ENCODE measurements at places on chromosomes 6 and 20.

DNA sequence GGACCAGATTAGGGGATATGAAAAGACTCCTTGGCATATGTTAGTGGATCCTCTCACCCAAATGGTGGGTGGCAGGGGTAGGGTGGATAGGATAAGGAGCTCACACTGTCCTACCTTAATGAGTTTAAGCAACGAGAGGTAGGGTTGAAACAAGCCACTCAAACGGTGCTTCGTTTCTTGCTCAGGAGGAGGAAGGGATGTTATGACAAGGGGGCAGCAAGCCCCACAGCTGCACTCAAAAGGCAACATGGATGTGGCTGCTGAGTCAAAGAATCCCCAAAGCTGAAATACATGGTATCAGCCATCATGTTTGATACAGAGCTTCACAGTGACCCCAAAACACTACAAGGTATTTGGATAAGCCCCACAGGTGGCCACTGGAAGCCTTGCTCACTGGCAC, 8.4 kb upstream of the IDH3B start:
- DNase-seq, result no peak

- no peak for DNase-seq
Observed at GRCh38 chr20:32920530-32921298, 62.0 kb downstream of the EFCAB8 start.

- DNase-seq, result no peak
Observed at GRCh38 chr6:98516206-98516605, 318.2 kb upstream of the POU3F2 start.

GRCh38 chr6:136647363-136647852, 97.2 kb upstream of the MAP7 start:
- DNase-seq, result no peak

GRCh38 chr6:43915208-43915869, 145.3 kb downstream of the VEGFA start:
- no peak for DNase-seq

GRCh38 chr6:35079311-35080000, 61.7 kb downstream of the TCP11 start:
- no peak for DNase-seq

All from SW 1271 (cell line).